ENCODE measurements at places on chromosomes 12 and 14. TPM values are rescaled to one million over a fixed set of nuclear protein-coding genes. Genes with fewer than 3 reads are reported as not detected.

Gene RBP5
- 1.8 TPM for polyA plus RNA-seq

DNA sequence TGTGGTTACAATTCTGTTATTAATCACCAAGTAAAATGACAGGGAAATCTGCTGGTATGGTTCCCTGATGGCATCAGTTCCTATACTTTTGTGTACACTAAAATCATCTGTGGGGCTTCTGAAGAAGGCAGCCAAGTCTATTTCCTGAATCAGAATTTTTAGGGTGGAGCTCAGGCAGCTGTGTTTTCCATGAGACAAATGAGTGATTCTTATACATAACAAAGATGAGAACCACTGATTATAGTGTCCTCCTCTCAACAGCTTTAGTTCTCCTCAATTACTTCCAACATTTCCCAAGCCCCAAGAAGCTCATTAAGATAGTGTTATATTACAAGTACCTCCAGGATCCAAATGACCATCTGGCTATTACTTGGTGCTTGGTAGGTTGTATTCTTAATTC, 64.5 kb upstream of the USP44 start:
- no peak for DNase-seq

- DNase-seq: no peak
Measured at GRCh38 chr14:97578982-97579548, 781.9 kb downstream of the VRK1 start.

- no peak for DNase-seq
Measured at GRCh38 chr14:90475298-90475697, 78.5 kb downstream of the CALM1 start.

Gene RDH16
- polyA plus RNA-seq: 0.59 TPM
